ENCODE measurements at places on chromosomes 6 and 20.

GRCh38 chr6:47767102-47767501, 14.7 kb upstream of the OPN5 start:
- DNase-seq = no peak

DNA sequence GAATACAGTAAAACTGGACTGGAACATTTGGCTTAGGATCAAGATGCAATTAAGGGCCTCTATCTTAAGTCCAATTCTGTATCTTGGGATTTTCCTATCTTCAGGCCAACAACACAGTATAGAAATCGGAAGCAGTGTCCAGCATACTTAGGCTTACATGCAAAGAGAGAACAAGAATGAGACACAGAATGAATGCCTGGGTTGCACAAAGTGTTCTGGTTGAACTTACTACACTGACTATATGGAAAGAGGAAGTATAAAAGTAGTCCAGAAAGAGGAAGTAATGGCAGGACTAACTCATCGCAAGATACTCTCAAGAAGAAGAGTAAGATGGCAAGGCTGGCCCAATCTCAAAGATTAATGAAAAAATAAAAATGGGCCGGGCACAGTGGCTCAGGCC, 87.6 kb downstream of the BTBD9 start:
- no peak for DNase-seq

- DNase-seq = no peak
Observed at GRCh38 chr20:13659288-13659687, 20.6 kb upstream of the TASP1 start.

DNA sequence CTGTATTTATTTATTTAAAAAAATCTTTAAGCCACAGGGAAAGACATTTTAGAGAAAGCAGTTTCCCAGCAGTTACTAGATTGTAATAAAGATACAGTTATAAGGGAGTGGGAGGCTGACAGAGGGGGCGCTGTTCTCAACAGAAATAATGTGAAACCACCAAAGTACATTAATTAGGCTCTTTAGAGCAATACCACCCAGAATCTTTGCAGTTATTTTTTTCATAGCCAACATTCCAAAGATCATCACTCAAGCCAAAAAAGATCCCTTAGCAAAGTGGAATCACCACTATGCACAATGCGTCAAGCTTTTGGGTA, 331.3 kb upstream of the DEFB112 start:
- DNase-seq = no peak

DNA sequence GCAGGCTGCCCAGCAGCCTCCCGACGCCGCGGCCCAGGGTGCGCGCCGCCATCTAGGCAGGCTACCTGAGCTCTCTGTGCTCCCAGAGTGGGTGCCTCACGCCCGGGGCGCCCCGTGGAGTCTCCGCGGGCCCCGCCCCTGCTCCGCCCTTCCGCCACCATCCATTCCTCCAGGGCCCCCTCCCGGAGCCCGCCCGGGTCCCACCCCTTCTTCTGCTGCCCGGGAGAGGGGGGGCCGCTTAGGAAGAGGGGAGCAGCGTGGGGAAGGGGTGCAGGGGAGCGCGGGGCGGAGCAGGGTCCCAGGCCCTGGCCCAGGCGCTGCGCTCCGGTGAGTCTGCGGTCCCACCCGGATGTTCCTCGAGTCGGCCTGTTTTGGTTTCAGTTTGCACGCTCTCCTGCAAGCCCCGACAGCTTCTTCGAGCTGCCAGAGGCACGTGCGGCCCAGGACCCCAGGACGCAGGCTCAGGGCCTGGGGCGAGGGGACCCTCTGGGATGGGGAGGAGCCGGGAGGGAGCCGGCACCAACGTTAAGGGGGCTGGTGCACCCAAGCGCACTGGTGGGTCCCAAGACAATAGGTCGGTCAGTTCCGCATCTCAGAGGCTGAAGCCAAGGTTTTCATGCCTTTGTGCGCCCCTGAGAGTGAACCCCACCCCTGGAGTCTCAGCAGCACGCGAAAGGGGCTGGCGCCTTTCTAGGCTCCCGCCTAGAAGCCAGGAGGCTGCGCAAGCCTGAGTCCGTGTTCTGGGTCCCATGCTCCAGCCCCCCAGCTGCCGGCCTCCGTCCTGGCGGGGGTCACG, at the start of gene ACSS1:
TSS of gene ACSS1 (minus strand) at position 89 of the 796 bp plus-strand sequence. CDS start at position 52, 37 bp downstream.
- DNase-seq = peak; percentile 78
